Activated naive CD8-positive, alpha-beta T cell treated with anti-CD3 and anti-CD28 coated beads, Interleukin-2, amount 10 ng/mL, durations not matched to agents 7 days and 5 days (primary cell): ENCODE measurements at places on chromosomes 12 and 14. TPM values are rescaled to one million over a fixed set of nuclear protein-coding genes. Genes with fewer than 3 reads are reported as not detected.

- no peak for DNase-seq
Observed at GRCh38 chr14:76920331-76921087, 94.3 kb downstream of the LRRC74A start.

GRCh38 chr12:58509116-58509885 is 411.0 kb downstream of the LRIG3 start:
- no peak for DNase-seq

DNA sequence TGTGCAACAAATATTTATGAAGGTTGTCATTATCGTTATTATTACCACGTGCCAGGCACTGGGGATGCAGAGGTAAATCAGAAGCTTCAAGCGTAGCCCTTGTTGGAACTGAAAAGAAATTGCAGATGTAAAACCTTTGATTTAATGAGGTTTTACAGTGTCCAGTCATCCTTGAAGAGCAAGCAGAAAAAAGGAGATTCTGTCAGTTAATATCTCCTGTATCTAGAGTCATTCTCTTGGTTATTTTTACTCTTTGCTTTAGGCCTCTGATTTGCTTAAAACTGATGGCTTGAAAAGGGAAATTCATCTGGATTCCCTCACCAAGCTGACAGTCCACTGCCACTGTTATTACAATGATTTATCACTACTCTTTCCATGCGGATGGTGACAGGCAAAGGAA is 179.3 kb downstream of the GALC start:
- DNase-seq: no peak

DNA sequence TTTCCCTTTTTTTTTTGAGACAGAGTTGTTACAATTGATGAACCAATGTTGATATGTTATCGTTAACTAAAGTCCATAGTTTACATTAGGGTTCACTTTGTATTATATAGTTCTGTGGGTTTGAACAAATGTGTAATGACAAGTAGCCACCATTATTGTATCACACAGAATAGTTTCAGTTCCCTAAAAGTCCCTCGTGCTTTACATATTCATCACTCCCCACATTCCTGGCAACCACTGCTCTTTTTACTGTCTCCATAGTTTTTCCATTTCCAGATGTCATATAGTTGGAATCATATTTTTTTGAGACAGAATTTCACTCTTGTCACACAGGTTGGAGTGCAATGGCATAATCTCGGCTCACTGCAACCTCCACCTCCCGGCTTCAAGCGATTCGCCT is 12.5 kb downstream of the HSD17B6 start:
- DNase-seq: no peak

Gene SLC10A1
- total RNA-seq: not detected

- DNase-seq: no peak
Observed at GRCh38 chr14:49950275-49951228, 57.7 kb downstream of the ARF6 start.

GRCh38 chr12:40325349-40325960 is 100.7 kb downstream of the LRRK2 start:
- DNase-seq: no peak

- no peak for DNase-seq
Observed at GRCh38 chr12:116123451-116124258, 153.8 kb downstream of the MED13L start.

GRCh38 chr12:130463275-130463658 is 125.6 kb downstream of the PIWIL1 start:
- DNase-seq: no peak

GRCh38 chr14:90514015-90514398 is 117.2 kb downstream of the CALM1 start:
- DNase-seq: no peak
